Peyer's patch (tissue), 4 donors: ENCODE measurements at places on chromosomes 3 and 15.

GRCh38 chr15:50355980-50356379 lies 982 bp upstream of the GABPB1 start:
- no peak for DNase-seq

GRCh38 chr3:197019021-197019420 lies 10.6 kb downstream of the MELTF start:
- peak; percentile 37 for DNase-seq

- no peak for DNase-seq
These were observed 32.9 kb upstream of the LYZL4 start for GRCh38 chr3:42443292-42443691.

- DNase-seq: peak; percentile 82
These were observed 50.3 kb downstream of the CHSY1 start for GRCh38 chr15:101201411-101202174.

- DNase-seq: peak; percentile 19
These were observed 74.9 kb downstream of the DAPK2 start for GRCh38 chr15:63971427-63971805.

GRCh38 chr3:27380433-27381357 lies 11.5 kb upstream of the NEK10 start:
- DNase-seq: no peak

- no peak for DNase-seq
These were observed 14.9 kb upstream of the RPN1 start for GRCh38 chr3:128665362-128666021.

DNA sequence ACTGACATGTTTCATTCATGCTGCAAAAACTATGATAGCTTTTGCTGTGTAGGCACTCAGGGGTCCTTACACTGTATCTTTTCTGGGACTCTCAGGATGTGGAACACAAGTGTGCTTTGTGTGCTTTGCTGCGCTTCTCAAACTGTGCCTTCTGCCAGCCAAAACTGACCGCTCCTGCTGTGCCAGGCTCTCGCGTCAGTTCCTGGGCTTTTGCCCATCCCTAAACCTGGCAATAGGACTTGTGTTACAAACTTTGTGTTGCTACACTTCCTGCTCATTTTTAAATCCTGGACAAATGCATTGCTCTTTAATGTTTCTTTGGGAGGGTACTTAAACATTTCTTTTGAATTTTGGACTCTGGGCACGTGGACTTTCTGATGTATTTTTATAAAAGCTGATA lies 60.3 kb downstream of the DIPK2A start:
- DNase-seq: no peak

GRCh38 chr3:130820976-130821375 lies 72.9 kb upstream of the ATP2C1 start:
- DNase-seq: no peak
